ENCODE measurements at places on chromosomes 2 and 18. TPM values are rescaled to one million over a fixed set of nuclear protein-coding genes. Genes with fewer than 3 reads are reported as not detected.

Gene ABCG5
- total RNA-seq, result not detected

Gene KLHL41
- total RNA-seq, result 0.15 TPM

Gene PSMA8
- not detected for total RNA-seq

Gene FASTKD2
- total RNA-seq, result 39.9 TPM

Gene CHMP1B
- 60.6 TPM for total RNA-seq

Gene SCYGR2
- not detected for total RNA-seq

Gene CPS1
- 28.2 TPM for total RNA-seq
